ENCODE measurements at places on chromosomes 13 and 19.
A peak's percentile ranks its signal among the peaks of the same experiment; 100 is the strongest.

GRCh38 chr13:41199526-41199925 is 5.2 kb upstream of the KBTBD7 start:
- no peak for DNase-seq

- no peak for DNase-seq
These were observed 96.7 kb upstream of the CLDN10 start for GRCh38 chr13:95455782-95456181.

DNA sequence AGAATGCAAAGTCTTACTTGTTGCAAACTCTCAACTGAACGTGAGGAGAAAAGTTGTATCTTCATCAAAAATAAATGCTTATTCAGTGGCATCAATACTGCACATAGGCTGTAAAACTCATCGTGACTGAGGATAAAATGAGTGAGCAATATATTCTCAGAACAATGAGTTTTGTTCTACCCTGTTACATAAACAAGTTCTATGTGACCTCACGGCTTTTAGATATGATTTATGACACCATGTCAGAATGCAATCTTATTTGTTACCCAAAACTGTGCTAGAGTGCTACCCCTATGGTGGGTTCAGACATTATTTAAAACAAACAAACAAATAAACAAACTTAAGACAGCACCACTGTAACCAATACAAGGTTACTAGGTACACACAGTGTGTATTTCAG is 55.4 kb downstream of the FOXO1 start:
- no peak for DNase-seq

DNA sequence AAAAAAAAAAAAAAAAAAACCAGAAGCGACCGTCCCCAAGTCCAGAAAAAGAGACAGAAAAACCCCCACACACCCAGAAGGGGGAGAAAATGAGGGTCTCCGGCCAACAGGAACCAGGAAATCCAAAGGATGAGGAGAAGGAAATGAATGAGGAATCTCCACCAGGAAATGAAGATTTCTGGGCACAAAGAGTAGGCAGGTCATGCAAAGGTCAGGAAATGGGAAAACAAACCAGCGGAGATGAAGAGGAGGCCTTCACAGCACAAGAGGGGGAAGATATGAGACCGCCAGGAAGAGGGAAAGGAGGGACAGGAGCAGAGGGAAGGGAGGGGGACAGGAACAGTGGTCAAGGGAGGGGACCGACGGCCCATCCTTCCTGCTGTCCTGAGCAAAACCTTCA is 5.8 kb downstream of the TEAD2 start:
- DNase-seq, result no peak

GRCh38 chr13:50229960-50230661 is 214.9 kb downstream of the KCNRG start:
- no peak for DNase-seq

DNA sequence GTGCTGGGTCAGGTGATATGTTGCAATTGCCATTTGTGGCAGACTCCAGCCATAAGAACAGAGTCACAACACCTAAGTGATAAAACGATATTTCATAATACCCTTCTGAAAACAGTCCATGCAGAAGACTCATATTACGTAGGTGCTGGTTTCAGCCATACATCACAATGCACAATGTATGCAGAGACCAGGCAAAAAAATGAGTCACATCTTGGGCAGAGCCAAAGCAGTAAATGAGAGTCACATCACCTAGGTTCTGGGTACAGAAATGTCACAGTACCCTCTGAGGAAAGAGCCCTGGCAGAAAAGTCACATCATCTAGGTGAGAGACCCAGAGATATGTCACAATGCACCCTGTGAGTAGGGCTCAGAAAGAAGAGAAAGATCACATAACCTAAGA is 125.2 kb upstream of the ZNF91 start:
- DNase-seq, result no peak

DNA sequence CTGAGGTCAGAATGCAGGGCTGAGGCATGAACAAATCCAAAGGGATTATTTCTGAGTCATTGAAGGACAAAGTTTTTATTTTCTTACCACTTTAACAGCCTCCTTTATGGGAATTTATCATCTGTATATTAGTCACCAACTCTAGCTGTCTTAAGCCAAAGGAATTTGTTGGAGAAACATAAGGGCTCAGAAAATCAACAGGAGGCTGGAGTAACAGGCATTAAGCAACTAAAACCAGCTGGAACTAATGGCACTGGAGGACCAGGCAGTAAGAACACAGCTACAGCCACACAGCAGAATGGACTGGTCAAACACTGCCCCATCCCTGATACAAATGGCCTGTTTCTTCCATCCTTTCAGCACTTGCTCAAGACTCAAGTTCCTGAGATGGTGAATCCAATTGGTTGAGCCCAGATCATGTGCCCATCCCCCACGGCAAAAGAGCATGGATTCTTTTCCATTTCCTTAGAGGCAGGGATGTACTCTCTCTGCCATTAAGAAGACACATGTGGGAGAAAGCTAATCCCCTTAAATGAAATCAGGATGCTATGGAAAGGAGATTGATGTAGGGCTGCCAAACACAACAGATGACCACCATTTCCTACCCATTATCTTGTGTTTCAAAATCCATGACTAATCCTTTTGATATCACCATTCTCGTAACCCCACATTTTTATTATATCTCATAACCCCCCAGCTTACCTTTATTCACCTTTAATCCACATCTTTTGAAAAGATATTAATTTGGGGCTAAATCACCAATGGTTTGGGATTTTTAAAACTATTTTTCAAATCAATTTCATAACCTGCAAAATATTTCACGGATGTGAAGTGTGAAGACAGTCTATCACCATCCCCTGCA is 157.0 kb upstream of the FNDC3A start:
- DNase-seq, result no peak

GRCh38 chr13:90396266-90396665 is 951.2 kb upstream of the MIR17HG start:
- DNase-seq, result no peak

DNA sequence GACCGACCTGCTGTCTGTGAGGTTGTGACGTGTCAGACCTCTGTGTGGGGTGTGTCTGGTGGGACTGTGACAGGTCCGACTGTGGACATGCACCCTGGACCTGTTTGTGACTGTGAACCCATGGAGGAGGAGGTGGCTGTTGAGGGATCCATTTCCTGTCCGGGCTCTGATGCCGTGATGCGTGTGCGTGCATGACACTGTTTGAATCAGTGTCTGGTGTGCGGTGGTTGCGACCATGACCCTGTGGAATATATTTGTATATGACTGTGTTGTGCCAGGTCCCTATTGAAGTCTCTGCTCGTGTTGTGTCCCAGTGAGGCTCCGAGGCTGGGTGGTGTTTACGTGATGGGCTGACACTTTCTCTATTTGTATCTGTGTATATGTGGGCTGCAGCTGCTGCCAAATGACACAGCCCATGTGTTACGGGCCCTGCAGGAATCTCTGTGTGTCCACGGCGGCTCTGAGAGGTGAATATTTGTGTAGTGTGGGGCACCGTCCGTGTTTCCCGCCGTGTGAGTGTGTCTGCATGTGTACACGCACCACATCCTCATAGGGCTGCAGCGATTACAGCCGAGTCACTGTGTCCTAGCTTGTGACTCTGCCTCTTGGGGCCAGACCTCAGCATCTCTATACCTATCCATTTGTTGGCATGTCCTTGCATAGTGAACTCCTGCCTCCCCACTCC is 18.3 kb downstream of the CCDC97 start:
- DNase-seq, result no peak

GRCh38 chr13:80265348-80265747 is 75.6 kb downstream of the SPRY2 start:
- DNase-seq, result no peak

DNA sequence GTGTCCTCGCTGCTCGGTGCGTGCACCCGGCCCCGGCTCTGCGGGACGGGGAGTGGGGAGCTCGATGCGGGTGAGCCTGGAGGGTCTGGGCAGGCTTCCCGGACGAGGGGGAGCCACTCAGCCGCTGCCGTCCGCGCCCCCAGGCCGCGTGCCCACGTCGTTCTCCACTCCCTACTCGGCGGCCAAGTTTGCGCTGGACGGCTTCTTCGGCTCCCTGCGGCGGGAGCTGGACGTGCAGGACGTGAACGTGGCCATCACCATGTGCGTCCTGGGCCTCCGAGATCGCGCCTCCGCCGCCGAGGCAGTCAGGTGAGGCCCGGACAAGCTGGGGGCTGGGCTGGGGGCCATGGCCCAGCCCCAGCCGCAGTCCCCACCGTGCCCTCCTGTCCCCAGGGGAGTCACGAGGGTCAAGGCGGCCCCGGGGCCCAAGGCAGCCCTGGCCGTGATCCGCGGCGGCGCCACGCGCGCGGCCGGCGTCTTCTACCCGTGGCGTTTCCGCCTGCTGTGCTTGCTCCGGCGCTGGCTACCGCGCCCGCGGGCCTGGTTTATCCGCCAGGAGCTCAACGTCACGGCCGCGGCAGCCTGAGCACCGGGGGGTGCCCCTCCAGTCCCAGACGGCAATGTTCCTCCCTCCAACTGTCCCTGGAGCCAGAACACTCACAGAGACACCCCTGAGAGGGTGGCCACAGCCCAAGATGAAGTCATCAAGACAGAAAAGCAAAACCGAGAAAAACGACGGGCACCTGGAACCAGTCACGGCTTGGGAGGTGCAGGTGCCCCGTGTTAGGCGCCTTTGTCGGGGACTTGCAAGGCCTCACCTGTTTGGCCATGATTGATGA is 2.5 kb upstream of the RPL36 start:
- no peak for DNase-seq

- no peak for DNase-seq
These were observed 115.1 kb upstream of the CACNA1A start for GRCh38 chr19:13621413-13621812.

DNA sequence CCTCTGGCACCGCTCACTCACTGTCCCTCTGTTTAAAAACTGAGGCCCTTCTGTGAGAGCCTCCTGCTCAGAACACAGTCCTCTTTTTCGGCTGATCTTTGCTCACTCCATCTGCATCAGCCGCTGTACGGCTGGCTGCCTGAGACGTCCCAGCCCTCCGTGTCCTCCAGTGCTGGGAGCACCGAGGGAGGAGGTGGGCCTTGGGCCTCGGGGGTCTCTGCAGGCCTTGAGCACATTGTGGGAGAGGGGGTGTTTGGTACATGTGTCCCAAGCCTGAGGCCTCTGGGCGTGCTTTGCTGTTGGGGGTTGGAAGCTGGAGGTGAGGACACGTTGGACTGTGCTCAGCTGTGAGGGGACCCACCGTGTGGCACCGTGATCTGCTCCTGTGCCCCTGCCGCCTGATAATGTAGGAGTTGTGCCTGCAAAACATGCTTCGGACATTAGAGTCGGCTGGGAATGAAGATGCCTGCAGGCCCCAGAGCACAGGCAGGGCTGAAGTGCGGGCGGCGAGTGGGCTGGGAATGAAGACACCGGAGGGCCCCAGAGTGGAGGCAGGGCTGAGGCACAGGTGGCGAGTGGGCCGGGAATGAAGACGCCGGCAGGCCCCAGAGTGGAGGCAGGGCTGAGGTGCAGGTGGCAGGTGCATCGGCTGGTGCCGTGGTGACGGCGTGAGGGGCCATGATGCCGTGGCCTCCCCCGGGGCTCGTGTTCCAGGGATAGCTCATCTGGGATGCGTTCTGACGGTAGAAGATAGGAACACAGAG is 30.6 kb downstream of the MCF2L start:
- DNase-seq, result no peak

GRCh38 chr13:36412736-36413135 is 19.6 kb upstream of the CCNA1 start:
- DNase-seq, result no peak

DNA sequence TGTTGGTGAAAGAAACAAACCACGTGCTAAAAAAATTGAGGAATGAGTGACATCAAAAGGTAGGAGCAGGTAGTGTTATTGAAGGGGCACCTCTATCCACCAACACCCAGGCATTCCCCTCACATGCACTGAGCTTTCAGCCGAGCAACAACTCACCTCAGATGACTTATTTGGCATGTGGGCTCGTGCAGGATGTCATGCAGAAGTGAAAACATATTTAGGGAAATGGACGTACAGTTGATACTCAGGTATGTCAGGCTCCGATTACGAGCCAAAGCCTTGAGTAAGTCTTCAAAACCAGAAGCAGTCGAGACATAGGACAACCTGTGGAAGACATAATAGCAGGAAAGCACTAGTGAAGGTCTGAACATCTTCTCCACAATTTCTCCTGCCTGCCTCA is 30.4 kb downstream of the NLRP11 start:
- no peak for DNase-seq

GRCh38 chr13:49240017-49240416 is 7.7 kb upstream of the CDADC1 start:
- DNase-seq, result no peak

DNA sequence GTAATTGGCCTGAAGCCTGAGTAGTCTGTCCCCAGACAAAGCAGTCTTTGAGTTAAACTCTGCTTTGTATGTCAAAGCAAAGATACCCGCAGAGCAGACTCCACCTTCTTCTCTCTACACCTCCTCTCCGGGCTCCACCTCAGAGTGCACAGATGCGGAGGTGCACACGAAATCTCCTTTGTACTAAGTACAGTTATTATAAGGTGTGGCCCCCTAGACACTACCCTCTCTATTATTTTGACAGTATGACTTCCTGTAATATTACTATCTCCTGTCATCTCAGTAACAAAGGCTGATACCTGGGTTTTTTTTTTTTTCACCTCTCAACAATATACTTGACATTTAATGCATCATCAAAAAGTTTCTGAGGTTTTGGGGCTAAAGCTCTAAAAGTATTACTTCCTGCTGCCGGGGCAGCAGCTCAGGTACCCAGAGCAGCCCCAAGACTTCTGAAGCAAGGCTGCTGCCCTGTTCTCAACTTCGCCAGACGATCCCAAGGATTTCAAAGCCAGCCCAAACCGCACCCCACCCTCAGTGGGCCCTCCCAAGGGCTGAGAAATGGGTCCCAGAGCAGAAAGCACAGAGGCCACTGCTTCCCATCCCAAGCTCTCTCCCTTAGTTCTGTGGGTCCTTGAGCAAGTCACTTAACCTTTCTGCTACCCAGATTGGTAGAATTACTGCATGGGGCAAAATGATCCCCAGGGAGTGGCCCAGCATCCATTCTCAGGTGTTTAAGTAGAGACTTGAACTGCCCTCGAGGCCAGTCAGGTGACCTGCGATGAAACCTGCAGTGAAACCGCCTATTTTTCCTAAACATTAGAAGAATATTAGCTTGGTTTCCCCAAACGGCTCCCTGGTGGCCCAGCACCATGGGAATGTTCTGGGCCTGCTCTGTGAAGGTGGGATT is 180.6 kb downstream of the FOXO1 start:
- DNase-seq, result peak; percentile 36

- no peak for DNase-seq
These were observed 2.8 kb downstream of the SERTAD1 start for GRCh38 chr19:40422748-40423566.

- no peak for DNase-seq
These were observed 1.1 kb upstream of the SHC2 start for GRCh38 chr19:461721-462551.
